Renal cortical epithelial cell (primary cell): ENCODE measurements at places on chromosomes 12 and 14. TPM values are rescaled to one million over a fixed set of nuclear protein-coding genes. Genes with fewer than 3 reads are reported as not detected.
A peak's percentile ranks its signal among the peaks of the same experiment; 100 is the strongest.

Gene ZDHHC22
- not detected in 2 replicates for total RNA-seq

- no peak for DNase-seq
Measured at GRCh38 chr14:20750194-20750593, 4.5 kb downstream of the EDDM3A start.

Gene ACRBP
- 0.15 and 0.17 TPM in 2 replicates for total RNA-seq

Gene NINJ2
- total RNA-seq = 0.60 TPM in 1 of 2 replicates, not detected in the other

Gene KRT85
- total RNA-seq = not detected in 2 replicates

- DNase-seq = peak; percentile 67
Measured at GRCh38 chr12:112992541-112993398, 14.5 kb downstream of the OAS2 start.

Gene OR10AD1
- total RNA-seq = not detected in 2 replicates

DNA sequence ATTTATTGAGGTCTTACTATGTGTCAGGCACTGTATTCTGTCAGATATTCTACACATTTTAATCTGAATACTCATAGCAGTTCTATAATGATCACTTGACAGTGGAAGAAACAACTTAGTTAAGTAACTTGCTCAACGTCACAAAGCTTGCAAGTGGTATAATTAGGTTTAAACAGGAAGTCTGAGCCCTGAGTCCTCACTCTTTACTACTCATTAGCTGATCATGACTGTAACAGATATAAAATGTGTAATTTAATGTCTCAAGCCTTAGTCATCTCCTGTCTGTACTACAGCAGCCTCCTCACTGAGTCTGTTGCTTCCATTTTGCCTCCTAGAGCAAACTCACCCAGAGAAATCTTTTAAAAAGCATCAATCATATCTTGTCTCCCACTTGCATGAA lies 38.9 kb downstream of the PPP4R4 start:
- DNase-seq = peak; percentile 70

Gene OR6C2
- not detected in 2 replicates for total RNA-seq

Gene KRT74
- not detected in 2 replicates for total RNA-seq

Gene VRTN
- not detected in 2 replicates for total RNA-seq

GRCh38 chr12:117188961-117189724 lies 1.1 kb downstream of the FBXO21 start:
- DNase-seq = peak; percentile 52

GRCh38 chr12:132604151-132604618 lies 6.2 kb downstream of the LRCOL1 start:
- no peak for DNase-seq

DNA sequence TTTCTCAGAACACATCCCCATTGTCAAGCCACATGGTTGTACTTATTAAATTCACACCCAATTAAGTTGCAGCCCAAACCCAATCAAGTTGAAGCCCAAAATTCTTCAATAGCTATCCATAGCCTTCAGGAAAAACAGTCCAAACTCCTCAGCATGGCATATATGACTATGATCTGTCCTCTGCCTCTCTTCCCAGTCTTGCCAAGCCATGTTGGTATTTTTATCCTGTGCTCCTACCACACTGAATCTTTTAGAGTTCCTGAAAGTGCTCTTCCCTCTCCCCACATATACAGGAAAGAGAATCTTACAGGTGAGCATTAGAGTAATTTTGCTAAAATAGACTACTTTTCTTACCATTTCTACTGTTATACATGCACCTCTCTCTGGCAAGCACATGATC lies 834.9 kb downstream of the RPS29 start:
- no peak for DNase-seq

- DNase-seq = no peak
Measured at GRCh38 chr14:100539766-100540140, 47.5 kb downstream of the BEGAIN start.

- no peak for DNase-seq
Measured at GRCh38 chr12:76777765-76778216, 13.9 kb downstream of the ZDHHC17 start.

DNA sequence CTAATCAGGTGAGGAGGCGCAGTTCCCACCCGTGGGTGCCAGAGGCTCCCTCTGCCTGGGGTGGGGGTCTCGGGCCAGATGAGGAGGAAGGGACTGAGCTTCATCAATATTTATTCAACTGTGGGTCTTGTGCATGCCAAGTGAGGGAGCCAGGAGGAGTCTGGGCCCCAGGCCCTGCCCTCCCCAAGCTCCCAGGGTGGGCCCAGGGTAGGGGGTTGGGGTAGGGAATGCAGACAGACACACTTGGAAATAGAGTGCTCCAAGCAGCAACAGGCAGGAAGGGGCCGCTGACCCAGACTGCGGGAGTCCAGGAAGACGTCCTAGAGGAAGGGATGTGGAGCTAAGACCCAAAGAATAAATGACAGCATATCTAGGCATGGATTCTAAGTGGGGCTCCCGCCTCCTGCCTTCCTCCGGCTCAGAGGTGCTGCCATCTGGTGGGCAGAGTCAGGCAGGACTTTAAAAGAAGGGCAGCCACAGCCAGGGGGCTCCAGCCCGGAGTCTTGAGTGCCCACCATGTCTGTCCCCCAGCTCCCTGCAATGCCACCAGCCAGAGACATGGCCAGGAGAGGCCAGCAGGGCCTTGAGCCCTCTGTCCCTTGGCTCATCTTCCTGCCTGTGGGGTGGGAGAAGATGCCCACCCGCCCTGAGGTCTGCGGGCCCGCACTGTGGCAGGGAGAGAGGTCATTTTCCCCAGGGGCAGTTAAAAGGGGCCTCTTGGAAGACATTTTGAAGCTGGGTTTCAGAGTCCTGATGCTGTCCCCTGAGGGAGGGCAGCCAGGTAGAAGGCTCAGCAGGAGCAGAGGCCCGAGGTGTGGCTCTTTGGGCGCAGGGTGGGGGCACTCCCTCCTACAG lies 70.1 kb downstream of the PHETA1 start:
- DNase-seq = peak; percentile 4

- peak; percentile 83 for DNase-seq
Measured at GRCh38 chr12:116123451-116124258, 153.8 kb downstream of the MED13L start.

Gene MIP
- total RNA-seq = 0.15 TPM in 1 of 2 replicates, not detected in the other

DNA sequence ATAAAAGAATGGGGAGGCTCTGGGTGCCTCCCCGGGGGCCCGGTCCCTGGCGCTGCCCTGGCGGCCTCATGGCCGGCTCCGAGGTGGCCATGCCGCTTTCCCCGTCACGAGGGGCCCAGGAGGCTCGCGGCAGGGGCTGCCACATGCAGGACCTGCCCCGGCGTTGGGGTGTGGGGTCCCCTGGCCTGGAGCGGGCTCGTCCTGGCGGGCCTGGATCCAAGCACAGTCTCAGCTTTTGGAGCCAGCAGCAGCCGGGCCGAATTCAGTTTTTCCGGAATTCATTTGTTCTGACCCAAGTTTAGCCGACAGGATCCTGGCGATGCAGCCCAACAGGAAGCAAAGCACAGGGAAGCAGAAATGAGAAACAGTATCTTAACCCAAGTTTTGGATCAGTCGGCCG lies 26.4 kb upstream of the AEBP2 start:
- DNase-seq = no peak

GRCh38 chr12:89575374-89575773 lies 49.5 kb upstream of the POC1B start:
- DNase-seq = no peak

DNA sequence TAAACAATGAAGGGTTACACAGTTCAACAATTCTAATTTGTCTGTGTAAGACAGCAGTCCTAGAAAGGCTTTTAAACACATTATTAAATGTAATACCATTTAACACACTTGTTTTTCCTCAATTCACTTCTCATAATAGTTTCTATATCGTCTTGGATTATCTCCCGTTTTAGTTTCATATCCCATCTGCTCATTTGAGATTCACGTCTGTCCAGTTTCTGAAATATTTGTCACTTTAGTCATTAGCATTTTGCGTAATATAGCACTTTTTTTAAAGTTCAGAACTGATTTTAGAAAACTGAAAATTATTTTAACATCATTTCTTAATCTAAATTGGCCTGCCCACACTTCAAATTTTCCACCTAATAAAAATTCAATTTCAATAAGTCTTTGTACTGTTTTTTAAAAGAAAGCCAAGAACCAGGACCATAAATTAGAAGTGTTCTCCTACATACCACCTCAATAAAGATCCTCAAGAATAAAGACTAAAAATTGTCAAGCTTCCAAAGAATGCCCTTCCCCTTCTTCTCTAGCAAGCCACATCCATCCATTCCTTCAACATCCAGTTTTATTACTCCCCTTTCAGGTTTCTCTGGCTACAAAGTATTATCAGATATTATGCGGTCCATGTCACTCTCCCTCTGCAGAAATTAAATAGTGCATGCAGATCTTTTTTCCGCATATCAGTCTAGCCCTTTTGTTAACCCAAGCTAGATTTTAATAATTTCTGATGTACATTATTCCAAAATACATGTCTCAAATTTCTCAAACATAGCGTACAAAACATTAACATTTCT lies 11.9 kb downstream of the MED13L start:
- no peak for DNase-seq

GRCh38 chr14:33332497-33332896 lies 393.8 kb downstream of the NPAS3 start:
- no peak for DNase-seq

- no peak for DNase-seq
Measured at GRCh38 chr12:28086521-28087155, 103.6 kb upstream of the CCDC91 start.

- no peak for DNase-seq
Measured at GRCh38 chr12:63036216-63036973, 101.4 kb upstream of the PPM1H start.

DNA sequence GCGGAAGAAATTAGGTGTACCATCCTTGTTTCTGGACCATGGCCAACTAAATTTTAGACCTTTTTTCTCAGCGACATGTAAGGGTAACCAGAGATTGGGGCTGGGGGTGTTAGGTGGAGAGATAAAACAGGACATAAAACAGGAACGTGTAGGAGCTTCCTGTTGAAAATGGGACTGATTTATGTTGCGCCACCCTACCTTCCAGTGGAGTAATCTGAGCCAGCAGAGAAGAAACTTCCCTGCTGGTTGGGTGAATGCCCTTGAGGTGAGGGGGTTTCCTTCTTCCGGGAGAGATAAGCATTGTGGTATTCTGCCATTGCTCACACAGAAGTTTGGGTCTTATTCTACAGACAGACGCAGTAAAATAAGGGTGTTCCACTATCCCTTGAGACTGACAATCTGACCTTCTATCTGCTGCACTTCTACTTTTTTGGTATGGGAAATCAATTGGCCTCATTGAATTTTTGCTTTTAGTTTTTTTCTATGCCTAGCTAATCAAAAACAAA lies 417.6 kb downstream of the PCNX1 start:
- peak; percentile 56 for DNase-seq

- DNase-seq = no peak
Measured at GRCh38 chr12:120698665-120699064, 11.6 kb upstream of the UNC119B start.

DNA sequence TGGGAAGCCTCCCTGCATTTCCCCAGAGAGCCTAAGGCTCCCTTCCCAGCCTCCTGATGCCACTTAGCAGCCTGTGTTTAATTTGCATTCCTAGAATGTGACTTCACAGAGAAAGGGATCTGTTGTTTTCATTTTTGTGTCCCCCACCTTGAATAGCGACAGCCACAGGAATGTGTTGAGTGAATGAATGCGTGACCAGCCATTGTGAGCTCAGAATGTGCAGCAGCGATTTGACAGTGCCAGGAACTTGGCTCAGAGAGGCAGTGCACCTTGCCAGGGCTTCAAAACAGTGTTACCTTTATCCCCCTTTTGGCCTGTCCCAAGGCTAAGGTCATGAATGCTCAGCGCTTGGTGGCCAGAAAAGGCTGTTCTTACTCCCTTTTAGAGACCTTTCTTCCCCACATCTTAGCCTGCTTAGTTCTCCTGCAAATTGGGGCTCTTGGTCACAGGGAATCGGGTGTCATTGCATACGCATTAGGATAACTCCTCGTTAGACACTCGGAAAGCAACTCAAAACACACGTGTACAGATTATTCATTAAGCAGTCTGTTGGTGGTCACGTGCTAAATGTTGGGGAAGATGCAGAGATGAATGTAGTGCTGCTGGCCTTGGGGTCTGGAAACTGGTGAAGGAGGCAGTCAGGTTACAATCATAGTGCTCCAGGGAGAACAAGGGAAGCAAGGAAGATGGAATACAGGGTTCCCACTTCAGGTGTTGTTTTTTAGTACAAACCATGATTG lies 9.8 kb downstream of the NTF3 start:
- peak; percentile 95 for DNase-seq

DNA sequence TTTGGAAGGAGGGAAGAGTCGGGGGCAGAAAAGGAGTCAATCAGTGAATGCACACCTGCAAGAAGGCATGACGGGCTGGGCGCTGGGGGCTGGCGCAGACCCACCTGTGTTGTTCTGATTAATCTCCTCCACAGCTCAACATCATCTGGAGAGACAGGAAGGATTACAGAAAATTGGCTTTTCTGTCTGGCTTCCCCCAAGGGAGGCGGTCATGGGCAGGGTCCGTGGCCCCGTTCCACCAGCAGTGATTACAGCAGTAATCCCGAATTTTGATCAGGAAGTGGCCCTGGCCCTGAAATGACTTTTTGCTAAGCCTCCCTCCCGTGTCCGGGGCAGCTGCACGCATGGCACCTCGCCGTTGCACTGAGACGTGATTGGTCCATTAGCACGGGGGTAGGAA lies 24.4 kb upstream of the GALNT9 start:
- DNase-seq = no peak

- DNase-seq = no peak
Measured at GRCh38 chr14:83711046-83711445, 1818.9 kb upstream of the FLRT2 start.

GRCh38 chr14:35068238-35069012 lies 22.4 kb downstream of the FAM177A1 start:
- peak; percentile 16 for DNase-seq

DNA sequence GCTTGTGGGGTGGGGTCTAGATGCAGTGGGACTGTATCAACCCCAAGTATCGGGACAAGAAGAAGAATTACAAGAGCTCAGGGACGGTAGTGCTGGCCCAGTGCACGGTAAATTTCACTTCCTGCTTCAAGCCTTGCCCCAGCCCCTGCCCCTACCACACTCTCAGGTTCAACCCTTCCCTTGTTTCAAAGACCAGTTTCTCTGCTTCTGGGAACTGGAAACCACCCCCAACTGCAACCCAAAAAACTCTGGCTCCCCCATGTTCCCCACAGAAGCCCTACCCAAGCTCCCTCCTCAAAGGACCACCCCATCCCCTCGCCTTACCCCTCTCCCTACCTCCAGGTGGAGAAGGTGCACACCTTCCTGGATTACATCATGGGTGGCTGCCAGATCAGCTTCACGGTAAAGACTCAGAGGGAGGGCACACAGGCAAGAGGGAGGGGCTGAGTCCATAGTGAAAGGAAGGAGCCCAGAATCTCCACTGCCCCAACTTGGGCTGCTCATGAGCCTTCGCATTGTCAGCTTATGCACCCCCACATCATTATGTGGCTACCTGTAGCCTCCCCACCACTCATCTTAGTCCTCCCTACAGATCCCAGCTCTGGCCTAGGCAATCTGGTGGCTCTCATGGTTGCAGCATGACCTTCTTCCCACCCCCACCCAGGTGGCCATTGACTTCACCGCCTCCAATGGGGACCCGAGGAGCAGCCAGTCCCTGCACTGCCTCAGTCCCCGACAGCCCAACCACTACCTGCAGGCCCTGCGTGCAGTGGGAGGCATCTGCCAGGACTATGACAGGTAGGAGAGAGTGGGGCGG lies 4.3 kb downstream of the CPNE6 start:
- no peak for DNase-seq

Gene SIX6
- not detected in 2 replicates for total RNA-seq
